ENCODE measurements at places on chromosomes 4 and X. TPM values are rescaled to one million over a fixed set of nuclear protein-coding genes. Genes with fewer than 3 reads are reported as not detected.

The NAT8L gene
- 0.34 TPM for total RNA-seq

The SSX1 gene
- not detected for total RNA-seq

- no peak overlapping the region for H3K27ac ChIP-seq
- no peak for DNase-seq
- peaks cover 12% of the 10 kb centered on the region for H3K36me3 ChIP-seq
- H3K4me1 ChIP-seq = peaks cover 2% of the 10 kb centered on the region
- no peaks in the 10 kb centered on the region for H3K27me3 ChIP-seq
- no peak overlapping the region for H3K4me3 ChIP-seq
These were observed 27.8 kb downstream of the SMS start for GRCh38 chrX:21968333-21968732.

DNA sequence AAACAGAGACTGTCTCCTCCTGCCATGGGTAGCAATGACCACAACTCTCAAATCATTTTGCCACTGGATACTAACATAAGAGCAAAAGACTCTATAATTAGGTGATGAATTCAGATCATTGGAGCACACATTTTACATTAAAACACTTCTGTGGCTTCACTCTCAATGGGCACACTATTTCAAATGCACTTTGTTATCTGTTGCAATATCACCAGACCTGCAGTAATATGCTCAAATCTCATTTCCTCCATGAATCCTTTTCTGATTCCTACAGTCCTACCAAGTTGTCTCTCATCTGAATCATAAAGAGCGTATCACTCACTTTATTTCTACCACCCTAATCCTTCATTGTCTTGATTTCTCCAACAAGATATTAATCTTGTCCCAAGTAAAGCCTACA, 302.8 kb downstream of the KCNIP4 start:
- H3K27me3 ChIP-seq = no peaks in the 10 kb centered on the region
- H3K4me3 ChIP-seq = no peak overlapping the region
- H3K4me1 ChIP-seq = no peaks in the 10 kb centered on the region
- H3K36me3 ChIP-seq = no peaks in the 10 kb centered on the region
- H3K27ac ChIP-seq = no peak overlapping the region
- DNase-seq = no peak

GRCh38 chrX:15864629-15865028, 10.0 kb upstream of the AP1S2 start:
- no peak for DNase-seq
- no peaks in the 10 kb centered on the region for H3K36me3 ChIP-seq
- H3K27ac ChIP-seq = no peak overlapping the region
- H3K4me1 ChIP-seq = peaks cover 5% of the 10 kb centered on the region
- H3K27me3 ChIP-seq = no peaks in the 10 kb centered on the region
- H3K4me3 ChIP-seq = no peak overlapping the region

DNA sequence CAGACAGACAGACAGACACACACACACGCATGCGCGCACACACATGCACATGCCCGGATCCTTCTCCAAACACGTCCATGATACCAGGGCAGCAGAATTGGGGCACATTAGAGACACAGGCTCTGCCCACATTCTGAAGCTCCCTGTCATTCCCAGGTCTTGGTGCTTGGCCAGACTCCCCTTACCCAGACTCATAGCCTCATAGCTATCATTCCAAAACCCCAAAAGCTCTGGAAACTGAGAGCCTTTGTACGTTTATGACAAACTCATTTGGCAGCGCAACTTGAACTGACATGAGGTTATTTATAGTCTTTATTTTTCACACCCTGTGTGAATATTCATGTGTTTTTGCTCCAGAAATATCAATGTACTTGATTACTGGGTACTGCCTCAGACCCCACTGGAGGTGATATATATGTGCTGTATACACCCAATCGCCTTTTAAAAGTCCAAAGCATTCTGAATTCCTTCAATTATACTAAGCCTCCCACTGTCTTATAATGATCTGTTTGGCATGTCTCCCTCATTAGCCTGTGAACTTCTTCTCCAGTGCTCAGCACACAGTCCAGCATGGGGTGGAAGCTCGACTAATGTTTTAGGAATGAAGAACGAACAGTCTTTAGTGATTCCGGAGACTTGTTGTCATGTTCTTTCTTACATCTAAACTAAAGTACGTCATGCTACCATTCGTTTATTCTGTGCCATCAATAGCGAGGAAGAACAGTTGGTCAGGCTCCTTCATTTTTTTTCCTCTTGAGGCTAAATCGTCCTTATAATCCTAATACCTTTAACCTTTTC, 45.0 kb downstream of the RTL9 start:
- no peak for DNase-seq
- H3K4me3 ChIP-seq = no peak overlapping the region
- no peaks in the 10 kb centered on the region for H3K27me3 ChIP-seq
- no peaks in the 10 kb centered on the region for H3K4me1 ChIP-seq
- no peaks in the 10 kb centered on the region for H3K36me3 ChIP-seq

GRCh38 chr4:660401-660800, 13.7 kb downstream of the ATP5ME start:
- H3K4me1 ChIP-seq = peaks cover 9% of the 10 kb centered on the region
- no peak for DNase-seq
- H3K4me3 ChIP-seq = no peak overlapping the region
- H3K36me3 ChIP-seq = no peaks in the 10 kb centered on the region

The APBB2 gene
- total RNA-seq = 12.6 TPM

DNA sequence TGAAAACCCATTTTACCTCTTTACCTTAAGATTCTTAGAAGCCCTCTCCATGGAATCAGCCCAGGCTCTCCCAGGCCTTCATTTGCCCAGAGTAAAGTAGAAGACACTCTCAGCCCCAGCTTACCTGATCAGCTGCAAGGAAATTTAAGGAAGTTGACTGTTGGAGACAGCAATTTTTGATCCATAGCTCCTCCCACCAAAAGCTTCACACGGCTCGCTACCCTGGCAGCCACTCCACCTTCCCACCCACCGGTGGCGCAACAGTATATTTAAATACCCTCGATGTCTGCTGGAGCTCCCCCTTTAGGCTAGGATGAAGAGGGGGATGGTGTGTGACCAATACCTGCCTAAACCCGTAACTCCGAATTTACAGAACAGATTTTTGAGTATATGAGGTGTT, 75.4 kb downstream of the MBNL3 start:
- no peak overlapping the region for H3K27ac ChIP-seq
- H3K4me3 ChIP-seq = no peak overlapping the region
- H3K27me3 ChIP-seq = no peaks in the 10 kb centered on the region
- H3K4me1 ChIP-seq = no peaks in the 10 kb centered on the region

- no peak overlapping the region for H3K27ac ChIP-seq
- DNase-seq = no peak
- no peaks in the 10 kb centered on the region for H3K36me3 ChIP-seq
- H3K27me3 ChIP-seq = no peaks in the 10 kb centered on the region
- no peaks in the 10 kb centered on the region for H3K4me1 ChIP-seq
These were observed 172.5 kb upstream of the ANXA3 start for GRCh38 chr4:78379040-78379439.

GRCh38 chr4:91958596-91958995, 345.2 kb upstream of the GRID2 start:
- no peak overlapping the region for H3K27ac ChIP-seq
- no peaks in the 10 kb centered on the region for H3K36me3 ChIP-seq
- DNase-seq = no peak
- no peak overlapping the region for H3K4me3 ChIP-seq
- no peaks in the 10 kb centered on the region for H3K4me1 ChIP-seq

The CUL4B gene
- total RNA-seq = 53.5 TPM

GRCh38 chr4:44674471-44674870, 3.7 kb upstream of the GUF1 start:
- H3K36me3 ChIP-seq = no peaks in the 10 kb centered on the region
- H3K27ac ChIP-seq = no peak overlapping the region
- H3K4me1 ChIP-seq = peaks cover 10% of the 10 kb centered on the region
- no peak overlapping the region for H3K4me3 ChIP-seq

The RIPPLY1 gene
- total RNA-seq = not detected

- DNase-seq = no peak
- H3K36me3 ChIP-seq = no peaks in the 10 kb centered on the region
- H3K27ac ChIP-seq = no peak overlapping the region
- peaks cover 38% of the 10 kb centered on the region for H3K4me1 ChIP-seq
These were observed 28.6 kb downstream of the RNF175 start for GRCh38 chr4:153731239-153731638.

The NUDT6 gene
- total RNA-seq = 3.4 TPM

The CT55 gene
- total RNA-seq = not detected

The TEX13D gene
- not detected for total RNA-seq

The USP17L18 gene
- not detected for total RNA-seq

- H3K36me3 ChIP-seq = peaks cover 1% of the 10 kb centered on the region
- DNase-seq = no peak
- no peak overlapping the region for H3K27ac ChIP-seq
- no peaks in the 10 kb centered on the region for H3K27me3 ChIP-seq
- no peaks in the 10 kb centered on the region for H3K4me1 ChIP-seq
These were observed 112.3 kb upstream of the IL13RA1 start for GRCh38 chrX:118615141-118615540.

The SMIM31 gene
- not detected for total RNA-seq

GRCh38 chrX:74272230-74272629, 31.8 kb upstream of the ZCCHC13 start:
- DNase-seq = no peak
- H3K4me3 ChIP-seq = no peak overlapping the region
- no peak overlapping the region for H3K27ac ChIP-seq
- no peaks in the 10 kb centered on the region for H3K4me1 ChIP-seq
- no peaks in the 10 kb centered on the region for H3K27me3 ChIP-seq
- H3K36me3 ChIP-seq = no peaks in the 10 kb centered on the region

DNA sequence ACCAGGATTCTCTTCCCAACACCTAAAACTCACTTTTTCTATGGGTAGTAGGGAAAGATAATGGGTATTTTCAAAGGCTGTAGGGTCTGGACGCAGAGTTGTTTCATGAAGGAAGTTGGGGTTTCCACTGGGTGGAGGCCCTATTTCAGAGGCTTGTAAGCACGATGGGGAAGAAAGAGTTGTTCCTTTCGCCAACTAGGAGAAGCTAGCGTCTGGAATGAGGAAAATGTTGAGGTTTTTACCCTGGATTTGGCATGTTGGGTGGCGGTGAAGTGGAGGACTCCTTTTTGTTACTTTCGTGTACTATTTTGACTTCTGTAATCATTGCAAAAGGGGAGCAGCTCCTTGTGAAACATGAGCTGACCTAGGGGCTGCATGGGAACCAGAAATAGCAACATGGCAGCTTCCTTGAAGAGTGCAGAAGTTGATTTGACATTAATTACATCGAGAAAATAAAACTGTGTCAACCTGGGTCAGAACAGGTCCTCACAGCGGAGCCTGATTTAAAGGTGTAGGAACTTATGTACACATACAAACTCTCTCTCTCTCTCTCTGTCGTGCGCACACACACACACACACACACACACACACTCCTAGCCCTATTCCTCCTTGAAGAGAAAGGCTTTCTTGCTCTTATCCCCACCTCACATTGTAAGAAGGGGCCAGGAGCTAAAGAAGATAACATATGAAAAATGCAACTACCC, 19.1 kb downstream of the VSIG4 start:
- no peaks in the 10 kb centered on the region for H3K27me3 ChIP-seq
- peak overlapping the region; percentile 5 for H3K4me3 ChIP-seq
- peaks cover 92% of the 10 kb centered on the region for H3K4me1 ChIP-seq
- H3K36me3 ChIP-seq = peaks cover 22% of the 10 kb centered on the region
- DNase-seq = peak; percentile 34

GRCh38 chrX:11890836-11891514, 132.9 kb downstream of the MSL3 start:
- no peak overlapping the region for H3K4me3 ChIP-seq
- no peaks in the 10 kb centered on the region for H3K4me1 ChIP-seq
- no peak overlapping the region for H3K27ac ChIP-seq
- no peaks in the 10 kb centered on the region for H3K27me3 ChIP-seq
- H3K36me3 ChIP-seq = no peaks in the 10 kb centered on the region

GRCh38 chr4:125750828-125751466, 436.2 kb downstream of the FAT4 start:
- no peaks in the 10 kb centered on the region for H3K27me3 ChIP-seq
- H3K4me3 ChIP-seq = no peak overlapping the region

DNA sequence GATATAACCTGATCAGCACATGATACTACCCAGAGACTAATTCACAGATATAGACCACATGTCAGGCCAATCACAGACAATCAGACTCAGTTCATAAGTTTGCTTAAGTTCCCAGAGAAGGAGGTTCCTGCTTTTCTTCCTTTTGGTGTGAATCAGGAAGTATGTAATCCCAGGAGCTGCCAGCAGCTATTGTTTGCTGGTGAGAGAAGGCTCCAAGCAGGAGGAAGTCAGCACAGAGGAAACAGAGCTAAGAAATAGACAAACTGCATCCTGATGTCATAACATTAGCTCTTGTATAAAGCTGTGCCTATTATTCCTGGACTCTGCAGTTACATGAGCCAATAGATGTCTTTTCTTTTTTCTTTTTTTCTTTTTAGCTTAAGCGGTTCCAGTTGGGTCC, 50.9 kb downstream of the UCHL1 start:
- H3K4me3 ChIP-seq = no peak overlapping the region
- DNase-seq = no peak
- H3K27me3 ChIP-seq = no peaks in the 10 kb centered on the region
- H3K36me3 ChIP-seq = no peaks in the 10 kb centered on the region
- no peak overlapping the region for H3K27ac ChIP-seq
- H3K4me1 ChIP-seq = no peaks in the 10 kb centered on the region

The WNK3 gene
- 1.2 TPM for total RNA-seq

The REPS2 gene
- total RNA-seq = 9.4 TPM

GRCh38 chr4:83372931-83373330, 38.3 kb upstream of the HPSE start:
- H3K27ac ChIP-seq = no peak overlapping the region
- H3K36me3 ChIP-seq = no peaks in the 10 kb centered on the region
- no peak overlapping the region for H3K4me3 ChIP-seq
- no peaks in the 10 kb centered on the region for H3K4me1 ChIP-seq

DNA sequence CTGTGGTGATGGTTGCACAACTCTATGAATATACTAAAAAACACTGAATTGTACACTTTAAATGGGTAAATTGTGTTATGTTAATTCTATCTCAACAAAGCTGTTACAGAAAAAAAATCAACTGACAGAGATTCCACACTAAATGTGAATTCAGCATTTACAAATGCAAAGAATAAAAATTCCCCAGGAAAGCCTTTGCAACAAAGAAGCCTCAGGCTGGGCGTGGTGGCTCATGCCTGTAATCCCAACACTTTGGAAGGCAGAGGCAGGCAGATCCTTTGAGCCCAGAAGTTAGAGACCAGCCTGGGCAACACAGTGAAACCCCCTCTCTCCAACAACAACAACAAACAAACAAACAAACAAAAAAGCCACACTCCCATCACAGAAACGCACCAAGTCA, 8.9 kb downstream of the BCLAF3 start:
- no peaks in the 10 kb centered on the region for H3K4me1 ChIP-seq
- no peaks in the 10 kb centered on the region for H3K36me3 ChIP-seq
- H3K27ac ChIP-seq = no peak overlapping the region
- DNase-seq = no peak

DNA sequence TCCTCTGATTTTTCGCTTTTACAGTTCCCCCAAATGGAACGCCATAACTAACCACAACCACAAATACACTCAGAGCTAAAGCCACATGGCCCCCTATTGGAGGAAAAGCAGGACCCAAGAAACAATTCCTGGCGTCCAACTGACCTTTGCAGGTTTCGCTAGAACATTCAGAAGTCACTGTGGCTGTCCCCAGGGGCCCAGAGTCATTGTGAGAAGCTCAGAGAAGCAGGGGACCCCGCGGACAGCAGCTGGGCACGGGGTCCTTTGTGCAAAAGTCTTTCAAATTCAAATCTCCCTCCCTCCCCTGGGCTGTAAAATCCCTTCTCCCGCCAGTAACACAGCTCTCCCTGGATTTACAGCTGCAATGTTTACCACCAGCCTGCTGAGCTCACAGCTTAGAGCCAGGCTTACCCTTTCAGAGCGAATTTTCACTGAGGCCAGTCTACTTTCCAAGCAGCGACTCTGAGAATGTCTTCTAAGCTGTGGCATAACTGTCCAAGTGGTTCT, 214.8 kb downstream of the CRLF2 start:
- no peaks in the 10 kb centered on the region for H3K27me3 ChIP-seq
- no peak for DNase-seq
- H3K36me3 ChIP-seq = no peaks in the 10 kb centered on the region
- no peaks in the 10 kb centered on the region for H3K4me1 ChIP-seq
- H3K27ac ChIP-seq = no peak overlapping the region
- H3K4me3 ChIP-seq = no peak overlapping the region

The PRKG2 gene
- 0.86 TPM for total RNA-seq

The CHIC1 gene
- total RNA-seq = 18.8 TPM

Measured in B cell (primary cell).